ENCODE measurements at places on chromosomes 13 and 19. TPM values are rescaled to one million over a fixed set of nuclear protein-coding genes. Genes with fewer than 3 reads are reported as not detected.

The FBN3 gene
- total RNA-seq: not detected

The MYBPC2 gene
- 22.2 TPM for total RNA-seq

The GIPC3 gene
- total RNA-seq: not detected

The C19orf81 gene
- total RNA-seq: 11.4 TPM

The ATP4A gene
- total RNA-seq: 0.33 TPM

The CBY2 gene
- not detected for total RNA-seq

The LGALS7B gene
- not detected for total RNA-seq

The ZGLP1 gene
- total RNA-seq: 5.4 TPM

The CASP14 gene
- not detected for total RNA-seq

The DENND1C gene
- total RNA-seq: 68.3 TPM

The ZNF486 gene
- 0.09 TPM for total RNA-seq

The KIR2DL1 gene
- not detected for total RNA-seq

The HNRNPA1L2 gene
- 13.8 TPM for total RNA-seq

The F2RL3 gene
- 0.10 TPM for total RNA-seq

The ANKRD24 gene
- total RNA-seq: 4.8 TPM

The FOSB gene
- 2.4 TPM for total RNA-seq

DNA sequence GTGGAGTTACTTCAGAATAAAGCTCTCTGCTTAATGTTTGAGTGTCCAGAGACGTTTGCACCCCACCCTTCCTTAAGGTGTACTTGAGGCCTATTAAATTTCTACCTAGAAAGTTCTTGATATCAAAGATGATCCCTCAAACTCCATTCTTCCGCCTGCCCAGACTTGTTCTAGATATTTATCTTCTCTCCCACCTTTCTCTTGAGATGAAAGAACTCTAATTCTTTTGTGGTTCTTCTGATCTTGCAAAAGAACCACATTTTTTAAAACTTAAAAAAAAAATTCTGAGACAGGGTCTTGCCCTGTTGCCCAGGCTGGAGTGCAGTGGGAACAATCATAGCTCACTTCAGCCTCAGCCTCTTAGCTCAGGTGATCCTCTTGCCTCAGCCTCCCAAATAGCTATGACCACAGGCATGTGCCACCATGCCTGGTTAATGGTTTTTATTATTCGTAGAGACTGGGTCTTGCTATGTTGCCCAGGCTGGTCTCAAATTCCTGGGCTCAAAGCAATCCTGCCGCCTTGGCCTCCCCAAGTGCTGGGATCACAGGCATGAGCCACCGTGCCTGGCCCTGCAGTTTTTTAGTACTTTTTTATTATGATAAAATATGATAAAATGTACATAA lies 94.3 kb downstream of the SIPA1L3 start:
- no peak for DNase-seq

GRCh38 chr13:33263976-33264619 lies 21.5 kb downstream of the STARD13 start:
- no peak for DNase-seq

- no peak for DNase-seq
Observed at GRCh38 chr19:1225440-1226226, 12.2 kb downstream of the CBARP start.

- DNase-seq: no peak
Observed at GRCh38 chr19:57052081-57052480, 67.7 kb upstream of the USP29 start.

DNA sequence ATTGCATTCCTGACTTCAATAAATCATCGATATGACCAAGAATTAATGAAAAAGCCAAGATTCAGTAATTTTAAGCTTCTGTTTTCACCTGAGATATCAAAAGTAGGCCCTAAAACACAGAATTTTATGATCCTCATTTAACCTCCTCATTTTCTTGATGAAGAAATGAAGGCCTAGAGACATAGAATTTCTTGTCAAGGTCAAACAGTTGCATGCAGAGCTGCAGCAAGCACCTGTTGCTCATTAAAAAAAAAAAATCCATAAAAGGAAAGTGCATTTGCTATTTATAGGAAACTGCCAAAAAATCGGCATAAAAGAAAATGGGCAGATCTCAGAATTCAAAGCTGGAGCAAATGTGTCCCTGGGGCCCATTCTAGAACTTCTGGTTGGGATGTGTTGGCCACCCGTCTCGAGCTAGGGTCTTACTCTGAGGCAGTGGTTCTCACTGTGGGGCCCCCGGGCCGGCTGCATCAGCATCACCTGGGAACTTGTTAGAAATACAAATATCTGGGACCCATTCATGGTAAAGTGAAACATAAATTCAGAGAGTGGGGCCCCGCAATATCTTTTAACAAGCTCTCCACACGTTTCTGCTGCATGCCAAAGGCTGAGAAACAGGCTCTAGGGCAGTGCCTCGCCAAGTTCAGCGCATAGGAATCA lies 224.7 kb upstream of the UBL3 start:
- no peak for DNase-seq

GRCh38 chr19:8397746-8398310 lies 7.7 kb downstream of the RAB11B start:
- no peak for DNase-seq

GRCh38 chr13:97257800-97258799 lies 36.0 kb downstream of the MBNL2 start:
- DNase-seq: no peak

- DNase-seq: no peak
Observed at GRCh38 chr13:97058926-97059325, 64.7 kb upstream of the OXGR1 start.

GRCh38 chr13:90420683-90421082 lies 926.8 kb upstream of the MIR17HG start:
- no peak for DNase-seq

DNA sequence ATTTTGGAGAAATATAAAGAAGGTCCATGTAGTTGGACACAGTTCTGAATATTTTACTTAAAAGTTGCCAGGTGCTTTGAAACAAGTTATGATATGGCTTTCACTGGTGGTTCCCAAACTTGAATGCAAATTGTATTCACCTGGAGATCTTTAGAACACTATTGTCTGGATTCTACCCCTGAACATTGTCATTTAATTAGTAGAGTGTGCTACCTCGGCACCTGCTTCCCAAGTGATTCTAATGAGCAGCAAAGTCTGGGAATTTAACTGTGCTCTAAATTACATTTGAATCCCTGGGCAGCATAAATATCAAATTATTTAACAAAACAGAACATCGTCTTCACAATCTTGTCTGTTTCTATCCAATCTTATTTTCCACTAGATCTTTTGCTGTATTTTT lies 2483.3 kb downstream of the PCDH9 start:
- DNase-seq: no peak

- no peak for DNase-seq
Observed at GRCh38 chr19:38211151-38211591, 12.9 kb downstream of the DPF1 start.

DNA sequence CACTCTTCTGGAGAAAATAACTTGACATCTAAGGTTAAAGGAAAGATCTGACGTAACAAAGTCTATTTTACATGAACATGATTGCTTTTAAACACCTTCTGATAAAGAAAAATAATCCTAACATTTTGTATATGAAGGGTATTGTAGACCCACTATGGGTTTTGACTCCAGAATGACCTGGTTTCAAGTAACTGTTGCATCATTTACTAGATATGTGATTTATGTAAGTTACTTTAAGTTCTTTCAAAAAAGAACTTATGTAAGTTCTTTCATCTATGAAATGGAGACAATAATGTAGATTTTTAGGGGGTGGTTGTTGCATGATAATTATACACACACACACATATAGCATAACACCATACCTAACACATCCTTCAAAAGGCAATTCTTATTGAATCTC lies 147.6 kb upstream of the MIR17HG start:
- DNase-seq: no peak

DNA sequence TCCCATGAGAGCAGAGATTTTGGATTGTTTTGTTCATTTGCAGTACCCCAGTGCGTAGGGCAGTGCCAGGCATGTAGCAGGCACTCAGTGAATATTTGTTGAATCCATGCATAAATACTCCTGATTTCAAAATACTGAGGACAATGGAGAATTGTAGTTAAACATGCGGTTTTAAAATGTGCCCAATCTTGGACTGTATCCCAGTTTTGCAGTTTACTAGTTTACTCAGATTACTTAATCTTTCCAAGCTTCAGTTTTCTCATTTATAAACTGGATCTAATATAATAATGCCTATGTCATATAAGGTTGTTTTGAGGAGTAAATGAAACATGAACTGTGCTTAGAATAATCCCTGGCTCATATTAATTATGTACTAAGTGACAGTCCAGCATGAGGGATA lies 39.0 kb downstream of the RCBTB2 start:
- DNase-seq: no peak

DNA sequence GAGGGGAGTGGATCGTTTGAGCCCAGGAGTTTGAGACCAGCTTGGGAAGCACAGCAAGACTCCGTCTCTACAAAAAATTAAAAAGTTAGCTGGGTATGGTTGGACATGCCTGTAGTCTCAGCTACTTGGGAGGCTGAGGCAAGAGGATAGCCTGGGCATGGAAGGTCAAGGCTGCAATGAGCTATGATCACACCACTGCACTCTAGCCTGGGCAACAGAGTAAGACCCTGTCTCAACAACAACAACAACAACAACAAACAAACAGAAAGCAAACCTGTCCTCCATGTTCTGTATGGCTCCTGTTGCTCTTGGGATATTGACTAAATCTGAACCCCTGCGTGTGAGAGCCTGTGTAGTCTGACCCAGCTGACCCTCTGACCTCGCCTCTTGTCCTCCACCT lies 14.9 kb downstream of the CEBPA start:
- no peak for DNase-seq

DNA sequence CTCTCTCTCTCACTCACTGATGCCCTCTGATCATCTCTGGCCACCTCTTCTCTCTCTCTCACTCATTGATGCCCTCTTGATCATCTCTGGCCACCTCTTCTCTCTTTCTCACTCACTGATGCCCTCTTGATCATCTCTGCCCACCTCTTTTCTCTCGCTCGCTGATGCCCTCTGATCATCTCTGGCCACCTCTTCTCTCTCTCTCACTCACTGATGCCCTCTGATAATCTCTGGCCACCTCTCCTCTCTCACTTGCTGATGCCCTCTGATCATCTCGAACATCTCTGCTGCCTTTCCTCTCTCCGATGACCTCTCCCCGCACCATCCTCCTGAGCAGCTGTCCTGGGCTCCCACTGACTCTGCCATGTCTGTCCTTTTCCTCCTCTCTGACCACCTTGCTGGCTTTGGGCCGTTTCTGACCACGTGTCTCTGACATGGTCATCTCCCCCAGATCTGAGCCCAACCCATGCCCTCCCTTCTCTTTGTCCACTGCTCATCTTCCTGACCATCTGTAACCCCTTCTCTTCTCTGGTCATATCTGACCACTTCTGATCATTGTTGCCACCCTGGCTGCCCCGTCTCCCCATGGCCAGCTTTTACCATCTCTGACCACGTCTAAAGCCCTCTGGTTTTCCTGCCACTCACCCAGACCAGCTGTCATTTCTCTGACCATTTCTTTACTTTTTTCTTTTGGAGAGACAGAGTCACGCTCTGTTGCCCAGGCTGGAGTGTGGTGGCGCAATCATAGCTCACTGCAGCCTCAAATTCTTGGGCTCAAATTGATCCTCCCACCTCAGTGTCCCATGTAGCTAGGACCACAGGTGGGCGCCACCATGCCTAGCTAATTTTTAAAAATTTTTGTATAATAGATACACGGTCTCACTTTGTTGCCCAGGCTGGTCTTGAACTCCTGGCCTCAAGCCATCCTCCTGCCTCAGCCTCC lies 2.4 kb downstream of the LRFN3 start:
- no peak for DNase-seq

GRCh38 chr13:98688373-98688772 lies 64.1 kb downstream of the SLC15A1 start:
- no peak for DNase-seq

DNA sequence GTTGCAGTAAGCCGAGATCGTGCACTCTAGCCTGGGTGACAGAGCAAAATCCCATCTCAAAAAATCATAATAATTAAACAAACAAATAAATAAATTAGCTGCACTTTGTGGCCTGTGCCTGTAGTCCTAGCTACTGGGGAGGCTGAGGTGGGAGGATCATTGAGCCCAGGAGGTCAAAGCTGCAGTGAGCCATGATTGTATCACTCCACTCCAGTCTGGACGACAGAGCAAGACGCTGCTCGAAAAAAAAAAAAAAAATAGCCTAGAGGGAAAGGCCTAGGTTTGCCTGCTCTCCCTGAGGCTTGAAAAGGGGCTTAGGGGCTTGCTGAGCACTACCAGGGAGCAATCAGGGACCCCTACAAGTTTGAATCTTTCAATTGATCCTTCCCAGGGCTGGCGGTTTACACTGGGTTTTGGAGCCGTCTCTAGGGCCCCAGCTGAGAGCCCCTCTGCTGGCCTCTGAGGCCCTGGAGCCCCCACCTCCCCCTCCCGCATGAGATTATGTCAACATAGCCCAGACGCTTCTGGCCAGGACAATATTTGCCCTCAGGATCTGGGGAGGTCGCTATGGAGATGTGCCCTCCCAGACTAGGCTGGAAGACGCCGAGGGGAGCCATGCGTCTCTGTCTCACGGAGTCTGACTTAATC lies 10.4 kb upstream of the GIPR start:
- no peak for DNase-seq

- no peak for DNase-seq
Observed at GRCh38 chr19:934865-935479, 9.1 kb downstream of the ARID3A start.

DNA sequence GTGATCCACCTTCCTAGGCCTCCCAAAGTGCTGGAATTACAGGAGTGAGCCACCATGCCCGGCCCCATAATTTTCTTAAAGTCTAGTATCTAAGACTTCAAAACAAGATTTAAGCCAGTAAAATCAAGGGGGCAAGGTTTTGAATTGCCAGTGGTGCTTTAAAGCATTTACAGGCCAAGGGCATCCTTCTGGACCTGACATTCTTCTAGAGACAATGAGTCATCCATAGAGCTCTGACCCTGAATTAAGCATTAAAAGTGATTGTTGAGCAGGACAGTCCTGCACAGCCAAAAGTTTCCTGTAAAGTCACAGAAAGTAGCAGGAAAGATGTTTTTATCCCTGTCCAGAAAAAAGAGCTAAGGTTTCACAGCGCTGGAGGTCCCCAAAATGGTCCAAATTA lies 50.9 kb upstream of the ATP12A start:
- no peak for DNase-seq

DNA sequence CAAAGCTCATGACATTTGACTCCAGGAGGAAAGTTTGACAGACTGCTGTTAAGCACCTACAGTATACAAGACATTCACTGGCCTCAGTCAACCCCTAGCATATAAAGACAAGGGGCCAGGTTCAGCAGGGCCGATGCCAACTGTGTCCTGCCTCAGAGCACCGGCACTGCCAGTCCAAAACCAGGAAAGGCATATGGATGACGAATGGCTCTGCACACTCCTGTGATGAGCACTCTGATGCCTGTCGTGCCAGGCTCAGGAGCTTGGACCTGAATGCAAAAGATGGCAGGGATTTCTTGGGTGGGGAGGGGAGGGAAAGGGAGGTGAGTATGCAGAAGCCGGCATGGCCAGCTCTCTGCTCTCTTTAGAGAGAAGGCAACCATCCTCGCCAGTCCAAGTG lies 38.9 kb downstream of the COL4A1 start:
- no peak for DNase-seq

Measured in OCI-LY7 (cell line).